ENCODE measurements at places on chromosomes 2 and 18. TPM values are rescaled to one million over a fixed set of nuclear protein-coding genes. Genes with fewer than 3 reads are reported as not detected.

DNA sequence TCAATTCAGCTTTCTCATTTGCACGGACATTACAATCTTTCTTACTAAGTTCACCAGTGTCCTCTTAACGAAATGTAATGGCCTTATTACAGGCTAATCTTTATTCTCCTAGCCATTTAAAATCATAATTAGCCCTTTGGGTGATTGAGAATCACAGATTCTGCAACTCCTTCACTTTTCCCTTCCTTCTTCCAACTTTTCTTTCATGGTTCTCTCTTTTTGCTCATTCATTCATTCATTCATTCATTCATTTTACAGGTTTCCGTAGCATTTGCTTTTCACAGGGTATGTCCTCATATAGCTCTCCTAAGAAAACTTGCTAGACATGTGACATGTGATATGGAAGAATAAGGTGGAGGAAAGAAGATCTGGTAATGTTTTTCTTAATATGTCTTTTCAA lies 16.0 kb downstream of the TBR1 start:
- DNase-seq = no peak

GRCh38 chr2:56502616-56503015 lies 318.8 kb downstream of the CCDC85A start:
- no peak for DNase-seq

DNA sequence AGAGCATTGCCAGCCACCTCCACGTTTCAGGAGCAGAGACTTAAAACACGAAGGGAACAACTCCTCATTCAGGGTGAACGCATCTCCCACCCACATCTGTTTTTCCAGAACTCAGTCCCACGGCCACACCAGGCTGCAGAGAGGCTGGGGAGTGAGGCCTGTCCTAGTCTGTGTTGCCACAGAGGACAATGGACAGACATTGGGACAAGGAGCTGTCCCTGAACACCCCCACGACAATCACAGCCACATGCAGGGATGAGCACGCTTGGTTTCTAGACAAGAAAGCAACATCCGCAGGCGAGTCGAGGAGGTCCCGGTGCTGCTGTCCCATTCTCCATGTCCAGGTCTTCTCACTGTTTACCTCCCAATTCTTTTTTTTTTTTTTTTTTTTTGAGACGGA lies 167.4 kb downstream of the EIPR1 start:
- DNase-seq = peak; percentile 10

SALL3 gene
- 0.44 TPM for total RNA-seq
